Nephron progenitor cell (in vitro differentiated cells): ENCODE measurements at places on chromosomes 1 and 21.

GRCh38 chr1:68166348-68166747, 66.0 kb downstream of the WLS start:
- no peak for DNase-seq

DNA sequence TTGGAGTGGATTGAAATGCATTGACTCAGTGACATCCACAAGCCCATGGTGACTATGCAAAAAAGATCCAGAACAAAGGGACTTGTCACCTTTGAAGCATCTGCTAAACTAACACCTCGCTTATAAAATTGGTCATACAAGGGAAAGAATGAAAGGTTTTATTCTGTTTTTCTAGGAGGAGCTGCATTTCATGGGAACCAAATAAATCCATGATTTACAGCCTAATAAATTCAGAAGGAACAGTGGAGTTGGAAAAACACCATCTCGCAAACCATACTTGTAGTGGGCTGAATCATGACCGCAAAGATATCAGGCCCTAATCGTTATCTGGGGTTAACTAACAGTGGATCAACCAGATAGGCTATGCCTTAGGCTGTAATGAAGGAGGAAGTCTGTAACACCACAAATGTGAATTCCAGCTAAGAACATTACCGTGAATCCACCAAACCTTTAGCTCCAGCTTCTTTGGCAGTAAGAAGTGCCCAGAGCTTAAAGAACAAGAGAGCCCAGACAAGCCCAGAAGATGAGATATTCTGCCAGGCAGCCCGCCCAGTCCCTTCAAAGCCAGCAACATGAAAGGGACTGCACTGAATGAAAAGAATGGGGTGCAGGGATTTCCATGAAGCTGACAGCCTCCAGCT, 27.4 kb downstream of the RSPH1 start:
- no peak for DNase-seq

DNA sequence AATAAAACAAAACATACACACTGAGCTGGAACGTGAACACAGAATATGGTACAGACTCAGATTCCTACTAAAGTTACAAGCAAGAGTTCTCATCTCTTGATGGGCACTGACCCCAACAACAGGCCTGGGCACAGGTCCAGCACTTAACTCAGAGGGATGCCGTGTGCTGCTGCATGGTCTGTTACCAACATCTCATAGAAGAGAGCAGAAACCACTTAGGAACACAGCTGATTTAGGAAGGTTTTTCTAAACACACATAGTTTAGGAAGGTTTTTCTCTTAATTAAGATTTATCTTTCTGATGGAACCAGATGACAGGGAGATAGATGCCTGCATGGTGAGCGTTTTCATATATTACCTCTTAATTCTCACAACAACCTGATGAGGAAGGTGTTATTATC, 1.5 kb downstream of the GCLM start:
- no peak for DNase-seq

DNA sequence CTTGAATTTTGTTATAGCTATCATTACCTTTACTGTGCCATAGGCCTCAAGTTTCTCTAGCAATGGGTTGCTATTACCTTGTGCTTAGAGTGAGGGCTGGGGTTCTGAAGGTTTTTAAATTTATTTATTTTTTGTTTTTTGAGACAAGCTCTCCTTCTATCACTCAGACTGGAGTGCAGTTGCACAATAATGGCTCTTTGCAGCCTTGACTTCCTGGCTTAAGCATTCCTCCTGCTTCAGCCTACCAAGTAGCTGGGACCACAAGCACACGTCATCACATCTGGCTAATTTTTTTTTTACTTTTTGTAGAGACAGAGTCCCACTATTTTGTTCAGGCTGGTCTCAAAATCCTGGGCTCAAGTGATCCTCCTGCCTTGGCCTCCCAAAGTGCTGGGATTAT, 41.5 kb downstream of the SNX27 start:
- no peak for DNase-seq

- no peak for DNase-seq
Measured at GRCh38 chr21:37615962-37616361, 249.4 kb downstream of the DYRK1A start.
